Activated CD4-positive, CD25-positive, alpha-beta regulatory T cell (primary cell): ENCODE measurements at places on chromosomes 13 and 19.

DNA sequence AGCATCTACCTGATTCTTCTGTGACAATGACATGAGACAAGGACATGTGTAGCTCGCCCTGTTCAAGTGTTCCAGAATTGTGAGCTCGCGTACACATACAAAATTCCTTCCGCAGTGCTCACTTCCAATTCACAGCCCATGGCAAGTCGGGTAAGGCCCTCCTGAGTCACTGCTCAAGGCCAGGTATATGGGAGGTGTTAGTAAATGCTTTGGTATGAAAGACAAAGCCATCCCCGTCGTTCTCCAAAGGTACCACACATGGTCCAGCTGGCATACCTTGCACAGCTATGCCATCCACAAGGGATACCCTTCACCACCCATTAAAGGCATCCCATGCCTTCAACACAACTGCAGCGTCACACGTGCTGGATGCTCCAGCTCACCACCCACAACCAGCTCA lies 4.4 kb upstream of the ELL start:
- DNase-seq: no peak

GRCh38 chr19:38718747-38719543 lies 25.3 kb downstream of the CAPN12 start:
- no peak for DNase-seq

DNA sequence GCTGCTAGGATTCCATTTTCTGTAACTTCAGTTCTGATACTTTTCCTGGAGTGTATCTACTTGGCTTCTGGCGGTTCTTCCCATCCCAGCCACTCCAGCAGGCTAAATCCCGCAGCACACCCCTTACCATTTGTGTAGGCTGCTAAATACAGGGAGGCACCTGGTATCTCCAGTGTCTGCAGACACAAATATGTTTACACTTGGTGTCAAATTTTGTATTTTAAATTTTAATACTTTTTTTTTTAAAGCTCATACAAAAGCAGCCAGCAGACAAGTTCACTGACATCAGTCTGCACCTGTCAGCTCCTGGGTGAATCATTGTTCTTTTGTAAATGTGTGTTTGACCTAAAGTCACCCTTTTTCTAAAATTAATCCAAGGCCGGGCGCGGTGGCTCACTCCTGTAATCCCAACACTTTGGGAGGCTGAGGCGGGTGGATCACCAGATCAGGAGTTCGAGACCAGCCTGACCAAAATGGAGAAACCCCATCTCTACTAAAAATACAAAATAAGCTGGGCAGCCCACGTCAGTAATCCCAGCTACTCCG lies 3.4 kb upstream of the ZSCAN4 start:
- DNase-seq: no peak

DNA sequence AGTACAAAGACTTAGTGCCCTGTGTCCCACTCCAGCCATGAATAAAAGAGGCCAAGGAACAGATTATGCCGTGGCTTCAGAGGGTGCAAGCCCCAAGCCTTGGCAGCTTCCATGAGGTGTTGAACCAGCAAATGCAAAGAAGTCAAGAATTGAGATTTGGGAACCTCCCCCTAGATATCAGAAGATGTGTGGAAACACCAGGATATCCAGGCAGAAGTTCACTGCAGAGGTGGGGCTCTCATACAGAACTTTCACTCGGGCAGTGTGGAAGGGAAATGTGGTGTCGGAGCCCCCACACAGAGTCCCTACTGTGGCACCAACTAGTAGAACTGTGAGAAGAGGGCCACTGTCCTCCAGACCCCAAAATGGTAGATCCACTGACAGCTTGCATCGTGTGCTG lies 2421.4 kb downstream of the PCDH9 start:
- DNase-seq: no peak

DNA sequence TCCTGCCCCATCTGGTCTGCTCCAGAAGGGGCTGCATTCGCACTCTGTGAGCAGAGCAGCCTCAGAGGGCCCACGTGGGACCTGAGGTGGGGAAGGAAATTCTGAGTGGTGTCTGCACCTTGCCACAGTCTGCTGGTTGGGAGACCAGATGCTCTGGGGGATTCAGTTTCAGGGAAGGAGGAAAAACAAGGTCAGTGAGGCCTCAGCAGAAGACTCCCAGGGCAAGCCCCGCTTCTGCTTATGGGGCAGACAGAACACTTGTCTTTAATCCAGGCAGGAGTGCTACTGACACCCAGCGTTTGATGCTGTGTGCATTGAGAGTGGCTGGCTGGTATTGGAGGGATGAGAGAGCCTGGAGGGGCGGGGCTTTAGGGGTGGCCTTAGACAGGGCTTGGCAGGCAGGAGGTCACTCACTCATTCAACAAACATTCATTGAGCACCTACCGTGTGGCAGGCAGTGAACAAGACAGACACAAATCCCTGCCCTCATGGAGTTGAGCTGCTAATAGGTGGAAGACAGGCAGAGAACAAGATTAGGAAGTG lies 4.9 kb upstream of the CLEC17A start:
- DNase-seq: no peak

DNA sequence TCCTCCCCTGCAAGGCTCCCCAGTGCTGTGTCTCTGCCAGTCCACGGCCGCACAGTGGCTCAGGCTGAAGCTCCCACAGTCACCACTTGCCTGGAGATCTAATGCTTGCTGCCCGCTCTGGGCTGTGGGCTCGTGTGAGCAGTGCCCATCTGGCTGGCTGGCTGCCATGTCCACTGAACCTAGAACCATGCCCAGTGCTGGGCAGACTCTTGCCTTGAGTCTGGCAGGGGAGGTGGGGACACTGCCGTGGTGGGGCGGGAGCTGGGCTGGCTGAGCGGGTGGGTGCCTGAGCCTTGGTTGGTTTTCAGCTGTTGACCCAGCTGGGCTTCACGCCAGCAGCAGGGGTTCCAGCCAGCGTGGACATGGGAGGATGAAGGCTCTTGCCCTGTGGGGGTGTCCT lies 52.3 kb downstream of the CRTC1 start:
- no peak for DNase-seq

- no peak for DNase-seq
Measured at GRCh38 chr19:16917401-16917800, 28.6 kb downstream of the F2RL3 start.

DNA sequence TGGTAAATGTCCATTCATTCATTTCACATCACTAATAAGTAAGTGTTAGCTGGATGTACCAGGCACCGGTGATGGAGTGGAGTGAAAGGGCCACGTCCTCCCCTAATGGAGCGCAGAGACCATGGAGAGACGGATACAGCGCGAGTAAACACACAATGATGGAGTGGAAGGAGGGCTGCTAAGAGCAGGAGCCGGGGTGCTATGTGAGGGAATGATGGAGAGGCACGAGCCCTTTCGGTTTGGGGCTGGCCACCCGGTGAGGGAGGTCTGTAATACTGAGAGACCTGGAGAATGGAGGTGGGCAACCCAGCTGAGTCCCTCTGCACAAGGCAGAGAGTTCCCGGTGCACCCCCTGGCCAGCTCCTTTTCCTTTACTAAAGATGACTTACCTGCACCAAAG lies 53.7 kb downstream of the PEPD start:
- DNase-seq: no peak
